ENCODE measurements at places on chromosomes 1 and 21.
A peak's percentile ranks its signal among the peaks of the same experiment; 100 is the strongest.

DNA sequence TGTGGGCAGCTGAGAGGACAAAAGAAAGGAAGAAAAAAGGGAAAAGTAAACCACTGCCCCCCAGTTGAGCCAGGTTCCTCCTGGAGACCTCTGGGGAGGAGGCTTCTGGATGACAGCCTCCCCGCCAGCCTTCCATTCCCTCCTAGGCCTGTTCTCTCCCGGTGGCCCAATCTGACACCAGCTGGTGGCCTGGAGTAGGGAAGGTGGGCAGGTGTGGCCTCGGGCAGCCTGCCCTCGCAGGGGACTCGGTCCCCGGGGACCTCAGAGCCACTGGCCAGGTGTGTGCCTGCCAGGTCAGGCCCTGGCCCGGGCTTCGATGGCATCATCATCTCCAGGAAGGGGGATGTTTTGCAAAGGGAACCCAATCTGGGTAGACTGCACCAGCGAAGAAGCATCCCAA is 159.0 kb downstream of the CASZ1 start:
- no peak for DNase-seq

- no peak for DNase-seq
Measured at GRCh38 chr1:66276218-66276617, 257.7 kb upstream of the SGIP1 start.

DNA sequence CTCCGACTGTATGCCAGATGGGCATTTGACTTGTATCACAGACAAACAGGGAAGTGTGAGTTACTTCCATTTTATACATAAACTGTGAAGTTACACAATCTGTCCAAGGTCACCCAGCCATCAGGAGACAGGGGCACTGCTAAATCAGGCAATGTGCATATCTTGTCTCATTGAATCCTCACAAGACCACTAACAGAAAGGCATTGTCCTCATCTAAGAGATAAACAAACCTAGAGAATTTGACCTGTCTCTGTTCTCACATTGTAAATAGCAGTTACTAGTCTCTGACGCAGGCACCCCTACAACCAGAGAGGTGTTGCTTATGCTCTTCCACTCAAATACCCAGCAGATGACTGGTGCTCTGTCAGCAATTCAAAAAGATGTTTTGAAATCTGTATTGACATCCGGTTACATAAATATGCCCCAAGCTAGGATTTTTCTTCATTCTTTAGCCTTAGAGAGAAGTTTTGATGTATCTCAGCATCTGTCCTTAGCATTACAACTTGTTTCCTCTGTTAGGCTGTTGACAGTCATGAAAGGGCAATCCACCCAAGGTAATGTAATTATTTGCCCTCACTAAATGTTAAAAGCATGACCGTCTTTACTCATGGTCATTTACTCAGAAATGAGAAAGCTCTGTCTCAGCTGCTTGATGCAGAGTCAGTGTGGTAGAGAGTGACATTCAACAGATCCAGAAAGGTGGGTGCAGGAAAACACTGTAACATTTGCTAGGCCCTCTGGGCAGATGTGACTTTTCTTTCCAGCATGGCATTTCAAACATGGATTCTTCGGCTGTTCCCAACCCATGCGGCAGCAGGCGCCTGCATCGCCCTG is 51.9 kb upstream of the ZNF326 start:
- DNase-seq = no peak

DNA sequence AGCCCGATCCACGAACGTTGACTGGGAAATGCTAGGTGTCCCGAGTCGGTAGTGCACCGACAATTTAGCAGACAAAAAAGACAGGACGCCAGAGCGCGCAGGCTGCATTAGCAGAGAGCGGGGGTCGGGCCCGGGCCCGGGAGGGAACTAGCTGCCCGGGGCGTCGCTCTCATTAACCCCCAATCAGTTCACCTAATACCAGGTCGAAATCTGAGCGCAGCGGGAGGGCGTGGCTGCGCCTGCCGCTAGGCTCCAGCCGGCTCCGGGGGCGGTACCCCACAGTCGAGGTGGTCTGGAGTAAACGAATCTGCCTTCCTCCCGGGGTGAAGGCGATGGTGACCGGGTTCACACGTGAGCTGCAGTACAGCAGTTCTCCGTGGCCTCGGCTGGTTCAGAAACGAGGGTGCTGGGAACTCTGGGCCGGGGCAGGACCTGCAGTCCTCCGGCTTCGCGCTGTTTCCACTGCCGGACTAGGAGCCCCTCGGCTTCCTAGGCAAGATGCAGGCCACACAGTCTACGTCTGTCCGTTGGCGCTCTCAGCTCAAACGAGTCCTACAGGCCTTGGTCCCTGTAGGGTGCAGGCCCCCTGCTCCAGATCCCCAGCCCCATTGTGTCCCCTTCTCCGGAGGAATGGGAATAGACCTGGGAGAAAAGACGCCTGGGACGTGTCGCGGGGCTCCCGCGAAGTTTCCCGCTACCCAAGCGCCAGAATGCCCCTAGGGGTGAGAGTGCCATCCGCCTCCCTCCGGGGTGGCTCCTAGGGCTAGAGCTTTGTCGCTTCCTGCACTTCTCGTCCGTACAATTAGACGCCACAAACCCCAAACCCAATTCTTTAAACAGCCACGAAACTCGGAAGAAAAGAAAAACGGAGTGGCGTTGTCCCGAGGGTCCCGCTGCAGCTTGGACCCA is 2.0 kb downstream of the GFI1 start:
- peak; percentile 69 for DNase-seq

DNA sequence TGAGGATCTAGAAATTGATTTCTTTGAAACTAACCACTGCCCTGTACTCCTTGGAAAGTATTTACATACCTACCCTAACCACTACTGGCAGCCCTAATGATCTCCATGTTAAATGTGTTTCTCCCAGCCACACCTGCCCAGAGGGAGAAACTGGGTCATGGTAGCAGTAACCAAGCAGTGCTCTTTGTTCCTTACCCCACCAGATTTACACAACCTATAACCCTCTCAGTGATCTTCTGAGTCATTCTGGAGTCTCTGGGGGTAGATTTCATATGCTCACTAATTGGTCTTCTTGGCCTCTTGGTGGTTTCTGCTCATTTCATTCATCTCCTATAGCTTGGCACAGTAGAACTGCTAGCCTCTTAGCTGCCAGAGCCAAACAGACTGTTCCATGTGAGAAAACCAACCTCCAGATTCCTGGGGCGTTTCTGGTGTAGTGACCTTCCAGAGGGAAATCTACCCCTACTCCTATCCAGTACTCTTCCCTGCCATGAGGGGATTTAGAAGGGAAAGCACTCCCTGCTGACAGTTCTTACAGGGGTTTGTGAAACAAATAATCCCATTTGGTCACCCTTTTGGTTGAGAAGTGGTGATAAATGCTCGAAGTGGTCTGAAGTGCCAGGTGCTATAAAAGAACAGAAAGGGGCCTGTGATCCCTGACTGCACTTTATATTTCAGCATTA is 36.2 kb upstream of the LRIG2 start:
- DNase-seq = no peak

GRCh38 chr1:222970711-222971110 is 155.9 kb downstream of the DISP1 start:
- no peak for DNase-seq

DNA sequence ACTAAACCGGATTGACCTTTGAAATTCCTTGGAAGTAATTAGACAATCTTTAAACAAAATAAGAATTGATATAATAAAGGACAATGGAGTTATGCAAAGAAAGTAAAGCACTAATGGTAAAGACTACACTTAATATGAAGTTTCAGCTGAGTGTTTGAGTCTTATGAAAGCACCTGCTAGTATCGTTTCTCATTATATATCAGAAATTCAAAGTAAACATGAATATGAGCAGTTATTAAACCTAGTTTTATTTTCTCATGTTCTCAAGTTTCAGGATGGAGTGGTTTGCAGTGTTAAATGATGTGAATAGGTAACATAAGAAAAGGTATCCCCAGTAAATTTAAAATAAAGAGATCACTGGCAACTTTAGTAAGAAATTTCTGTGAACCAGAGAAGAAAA is 188.6 kb downstream of the ZP4 start:
- no peak for DNase-seq

DNA sequence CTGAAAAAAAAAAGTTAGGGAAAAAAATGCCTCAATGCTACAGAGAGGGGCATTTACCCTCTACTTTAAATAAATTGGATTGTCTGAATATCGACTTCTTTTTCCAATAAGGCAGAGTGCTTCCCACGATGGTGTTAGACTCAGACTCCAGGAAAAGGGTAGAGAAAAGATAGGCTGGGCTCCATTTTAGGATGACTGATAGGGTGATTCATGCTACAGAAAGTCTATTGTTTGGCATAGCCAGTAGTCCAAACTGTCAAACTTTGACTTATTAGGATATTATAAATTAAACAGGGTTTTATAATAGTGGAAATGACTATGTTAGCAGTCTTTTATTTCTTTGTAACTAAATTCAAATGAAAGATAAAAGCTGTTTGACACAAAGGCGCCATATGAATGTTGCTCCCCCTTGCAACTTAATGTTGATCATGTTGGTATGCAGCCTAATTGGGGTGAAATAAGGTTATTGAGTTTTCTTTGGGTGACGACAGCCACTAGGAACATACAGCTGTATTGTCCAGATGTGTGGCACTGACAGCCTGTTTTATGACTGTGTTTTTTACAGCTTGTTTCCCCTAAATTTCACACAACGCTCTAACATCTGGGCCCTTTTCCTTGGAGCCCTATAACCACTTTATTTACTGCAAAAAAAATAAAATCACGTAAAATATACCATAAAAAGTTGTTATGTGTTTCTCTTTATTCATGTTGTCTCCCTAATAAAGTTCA is 69.3 kb downstream of the SPAG17 start:
- DNase-seq = no peak

DNA sequence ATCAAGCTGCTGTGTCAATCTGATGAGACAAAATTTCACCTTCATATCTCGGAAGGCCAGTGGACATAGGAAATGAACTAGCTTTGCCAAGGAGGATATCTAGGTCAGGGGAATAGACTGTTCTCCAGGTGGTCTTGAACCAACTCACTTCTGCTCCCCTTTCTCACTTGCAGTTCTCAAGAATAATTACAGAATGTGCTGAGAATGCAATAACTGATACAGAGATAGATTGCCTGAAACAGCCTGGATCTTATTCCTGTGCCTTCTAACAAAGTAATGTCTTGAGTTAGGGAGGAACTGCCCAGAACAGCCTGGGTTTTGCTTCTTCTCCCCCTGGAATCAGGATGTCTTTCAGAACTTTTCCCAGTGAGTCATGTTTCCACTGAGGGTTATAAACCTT is 636.7 kb downstream of the KCNT2 start:
- no peak for DNase-seq

GRCh38 chr1:197914510-197914909 is 2.7 kb upstream of the LHX9 start:
- no peak for DNase-seq

GRCh38 chr1:31434101-31434871 is 21.3 kb downstream of the SERINC2 start:
- peak; percentile 43 for DNase-seq

DNA sequence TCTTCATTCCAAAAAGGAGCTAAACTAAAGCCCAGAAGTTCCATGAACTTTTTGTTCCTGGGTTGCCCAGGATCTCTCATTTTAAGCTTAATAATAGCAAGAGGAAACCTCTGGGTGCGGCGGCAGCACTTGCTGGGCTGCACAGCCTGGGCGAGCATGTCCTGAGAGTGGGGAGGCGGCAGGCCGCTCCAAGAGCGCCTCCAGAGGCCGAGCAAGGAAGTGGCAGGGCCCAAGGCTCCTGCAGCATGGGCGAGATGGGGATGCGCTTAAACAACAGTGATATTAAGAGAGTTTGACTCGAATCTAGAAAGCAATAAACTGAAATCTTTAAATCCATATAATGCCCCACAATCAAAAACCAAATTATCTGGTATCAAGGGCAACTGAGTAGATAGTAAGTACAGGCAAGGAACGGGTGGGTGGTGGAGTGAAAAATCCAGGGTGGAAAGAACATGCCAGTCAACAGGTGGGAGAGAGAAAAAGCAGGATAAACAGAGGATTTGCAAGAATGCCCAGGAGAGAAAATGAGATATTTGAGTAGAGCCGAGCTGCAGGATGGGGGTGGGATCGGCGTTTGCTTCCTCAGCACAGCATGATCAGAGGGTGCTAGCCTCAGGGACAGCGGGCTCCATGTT is 14.1 kb upstream of the TNR start:
- no peak for DNase-seq

DNA sequence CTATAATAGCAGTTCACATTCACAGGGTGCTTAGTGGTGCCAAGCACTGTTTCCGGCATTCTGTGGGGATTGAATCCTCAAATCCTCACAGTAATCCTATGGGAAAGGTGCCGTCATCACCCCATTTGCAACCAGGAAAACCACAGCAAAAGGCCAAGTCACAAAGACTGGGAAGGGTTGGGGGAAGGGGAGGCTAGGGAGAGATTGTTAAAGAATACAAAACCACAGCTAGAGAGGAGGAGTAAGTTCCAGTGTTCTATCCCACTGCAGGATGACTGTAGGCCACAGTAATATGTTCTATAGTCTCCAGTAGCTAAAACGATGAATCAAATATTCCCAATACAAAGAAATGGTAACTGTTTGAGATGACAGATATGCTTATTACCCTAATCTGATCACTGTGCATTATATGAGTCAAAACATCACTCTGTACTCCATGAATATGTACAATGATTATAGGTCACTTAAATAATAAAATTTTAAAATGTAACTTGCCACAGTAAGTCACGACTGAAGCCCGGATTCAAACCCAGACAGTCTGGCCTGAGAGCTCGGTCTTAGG is 256.8 kb downstream of the TOMM20 start:
- no peak for DNase-seq

- peak; percentile 82 for DNase-seq
Measured at GRCh38 chr1:94884106-94884505, 42.8 kb downstream of the CNN3 start.

DNA sequence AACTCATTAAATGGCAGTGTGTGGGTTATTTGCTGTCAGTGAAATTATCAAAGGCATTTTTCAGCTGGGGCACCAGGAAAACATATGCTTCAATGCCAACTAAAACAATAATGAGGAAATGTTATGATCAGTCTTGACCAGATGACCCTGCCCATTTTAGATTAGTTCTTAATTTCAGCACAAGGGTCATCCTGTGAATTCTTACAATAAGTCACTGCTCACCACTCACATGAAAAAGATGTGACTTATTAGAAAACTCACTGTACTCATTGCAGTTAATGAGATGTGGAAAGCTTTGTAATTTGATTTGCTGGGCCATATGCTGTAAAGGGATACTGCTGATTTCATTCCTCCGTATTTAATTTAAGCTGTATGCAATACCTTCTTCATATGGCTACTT is 178.5 kb upstream of the LMO4 start:
- no peak for DNase-seq

DNA sequence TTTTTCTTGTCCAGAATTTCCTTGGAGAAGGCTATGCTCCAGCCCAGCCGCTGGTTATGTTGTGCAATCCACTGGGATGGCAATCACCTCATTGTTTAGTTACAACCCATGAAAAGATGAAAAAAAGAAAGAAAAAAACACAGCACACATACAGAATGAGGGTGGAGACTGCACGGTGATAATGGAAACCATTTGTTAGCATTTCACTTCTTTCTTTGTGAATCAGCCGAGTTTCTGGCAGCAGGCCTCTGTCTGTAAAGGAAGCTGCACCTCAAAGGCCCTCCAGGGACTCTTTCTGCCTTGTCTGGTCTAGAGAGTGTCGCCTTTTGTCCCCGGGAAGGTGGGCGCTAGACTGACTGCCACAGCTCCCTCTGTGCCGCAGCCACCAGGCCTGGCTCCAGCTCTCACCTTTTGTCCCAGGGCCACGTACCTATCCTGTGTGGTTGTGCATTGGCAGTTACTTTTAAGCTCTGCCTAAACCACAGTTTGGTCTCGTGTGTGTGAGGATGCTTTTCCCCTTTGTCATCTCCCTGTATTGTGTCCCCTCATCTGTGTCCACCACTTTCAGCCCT is 35.6 kb downstream of the NGF start:
- DNase-seq = no peak
